ENCODE measurements at places on chromosomes 5 and 9.

GRCh38 chr5:4625206-4625896 is 514.8 kb upstream of the ADAMTS16 start:
- no peak for DNase-seq

- no peak for DNase-seq
Observed at GRCh38 chr5:10031817-10032216, 217.9 kb downstream of the ATPSCKMT start.

DNA sequence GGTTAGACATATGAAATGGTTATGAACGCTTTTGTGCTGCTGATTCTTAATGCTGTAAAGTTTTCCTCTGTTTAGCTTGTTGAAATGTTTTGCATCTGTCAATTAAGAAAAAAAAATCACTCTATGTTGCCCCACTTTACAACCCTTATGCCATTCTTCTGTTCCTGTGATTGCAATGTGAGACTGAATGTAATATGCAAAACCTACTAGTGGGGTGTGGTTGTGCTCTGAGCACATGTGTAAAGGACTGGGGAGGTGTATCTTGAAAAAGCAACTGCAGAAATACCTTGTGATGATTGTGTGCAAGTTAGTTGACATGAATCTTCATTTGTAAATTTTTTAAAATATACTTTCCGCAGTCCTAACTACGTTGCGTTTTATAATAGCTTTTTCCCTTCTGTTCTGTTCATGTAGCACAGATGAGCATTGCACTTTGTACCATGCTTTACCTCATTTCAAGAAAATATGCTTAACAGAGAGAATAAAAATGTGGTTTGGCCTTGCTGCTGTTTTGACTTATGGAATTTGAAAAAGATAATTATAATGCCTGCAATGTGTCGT is 357.0 kb upstream of the PIK3R1 start:
- no peak for DNase-seq

GRCh38 chr9:120545701-120546550 is 34.0 kb downstream of the CDK5RAP2 start:
- DNase-seq, result no peak

DNA sequence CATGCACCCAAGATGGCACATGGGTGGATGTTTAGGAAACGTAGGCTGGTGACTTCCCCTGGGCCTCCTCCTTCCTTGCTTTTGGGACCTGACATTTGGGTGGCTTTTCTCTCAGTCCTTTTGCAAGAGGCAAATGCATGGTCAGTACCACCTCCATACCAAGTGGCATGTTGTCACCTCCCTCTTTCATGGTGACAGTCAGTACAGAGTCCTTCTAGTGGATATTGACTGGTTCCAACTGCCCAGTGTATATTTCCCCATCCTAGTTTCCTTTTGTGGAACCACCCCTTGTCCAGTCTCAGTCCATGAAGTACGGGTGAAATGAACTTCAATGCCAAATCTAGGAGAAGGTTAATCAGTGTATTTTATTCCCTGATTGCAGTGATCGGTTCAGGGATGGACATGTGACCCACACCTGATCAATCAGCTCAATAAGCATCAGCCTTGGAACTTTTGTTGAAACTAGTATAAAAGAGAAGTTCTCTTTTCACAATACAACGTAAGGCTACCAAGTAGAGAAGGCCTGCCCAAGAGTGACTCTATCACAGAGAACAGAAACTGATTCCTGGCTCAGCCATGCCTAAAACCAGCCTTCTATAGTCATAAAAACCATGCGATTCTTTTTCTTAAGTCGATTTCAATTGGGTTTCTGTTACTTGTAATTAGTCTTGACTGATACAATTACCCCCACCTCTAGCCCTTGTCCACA is 143.4 kb upstream of the KLF9 start:
- DNase-seq, result no peak

GRCh38 chr5:119397518-119398380 is 41.9 kb downstream of the TNFAIP8 start:
- no peak for DNase-seq

DNA sequence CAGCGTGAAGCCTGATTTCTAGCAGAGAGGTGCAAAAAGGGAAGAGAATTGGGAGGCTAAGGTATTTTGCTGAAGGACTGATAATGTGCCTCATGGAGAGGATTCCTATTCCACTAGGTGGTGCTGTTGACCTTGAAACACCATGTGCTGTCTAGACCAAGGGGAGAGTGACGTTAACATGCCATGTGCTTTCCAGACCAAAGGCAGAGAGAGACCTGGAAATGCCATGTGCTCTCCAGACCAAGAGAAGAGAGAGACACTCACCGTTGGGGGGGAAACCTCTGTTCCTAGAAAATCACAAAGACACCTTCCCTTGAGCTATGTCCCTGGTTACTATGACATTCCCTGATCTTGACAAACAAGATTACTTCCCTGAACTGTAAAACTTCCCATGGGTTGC is 286.0 kb upstream of the TUSC1 start:
- no peak for DNase-seq

Data from activated CD4-positive, alpha-beta T cell treated with anti-CD3 and anti-CD28 coated beads, Interleukin-2, amount 50 U/mL, for 48 hours (primary cell).